ENCODE measurements at places on chromosomes 13 and 19.

DNA sequence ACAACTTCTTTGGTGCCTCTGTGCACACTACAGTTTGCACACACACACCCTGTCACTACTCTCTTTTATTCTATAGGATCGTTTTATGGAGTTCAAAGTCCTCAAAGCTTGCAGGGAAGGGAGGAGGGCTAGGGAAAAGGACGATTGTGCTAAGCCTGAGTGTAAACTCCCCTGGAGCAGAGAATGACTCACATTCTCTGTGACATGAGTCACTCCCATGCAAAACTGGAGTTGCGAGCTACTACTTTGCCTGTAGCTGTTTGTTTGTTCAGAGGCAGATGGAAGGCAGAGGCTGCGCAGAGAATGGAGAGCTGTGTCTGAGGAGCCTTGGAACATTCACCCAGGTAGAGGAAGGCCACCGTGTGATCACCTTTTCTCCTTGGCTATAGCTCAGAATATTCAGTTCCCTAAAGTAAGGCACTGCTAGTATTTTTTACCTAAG, 80.5 kb upstream of the MBNL2 start:
- peak; percentile 3 for DNase-seq

- DNase-seq, result no peak
These were observed 118.8 kb downstream of the EFNB2 start for GRCh38 chr13:106416645-106417044.

- no peak for DNase-seq
These were observed 21.7 kb upstream of the ZNF429 start for GRCh38 chr19:21483589-21484170.

DNA sequence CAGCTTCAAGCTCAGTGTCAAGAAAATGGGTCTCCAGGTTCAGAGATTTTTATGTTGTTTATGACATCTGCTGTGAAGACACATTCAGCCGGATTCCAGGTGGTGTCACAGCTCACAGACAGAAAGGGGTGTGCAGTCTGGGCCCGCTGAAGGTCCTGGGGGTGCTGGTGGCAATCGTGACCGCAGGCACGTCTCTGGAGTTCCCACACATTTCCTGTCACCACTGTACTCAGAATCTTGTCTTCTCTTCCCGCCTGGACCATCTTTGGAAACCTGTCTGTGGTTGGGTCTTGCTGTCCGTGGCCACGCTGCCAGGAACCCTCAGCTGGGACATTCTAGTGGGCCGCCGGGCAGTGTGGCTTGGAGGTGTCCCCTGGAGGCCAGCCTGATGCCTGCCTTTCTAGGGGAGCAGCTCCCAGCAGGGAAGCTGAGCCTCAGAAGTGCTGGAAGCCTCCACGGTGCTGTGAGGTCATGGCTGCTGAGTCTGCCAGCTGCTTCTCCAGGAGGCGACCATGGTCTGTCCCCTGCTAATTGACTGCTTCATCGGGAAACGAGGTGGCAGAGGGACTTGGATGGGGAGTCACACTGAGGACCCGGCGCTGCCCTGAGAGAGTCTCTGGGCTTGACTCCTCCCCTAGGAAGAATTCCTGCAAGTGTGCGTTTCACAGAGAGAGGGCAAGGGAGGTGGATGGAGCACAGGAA, 3.7 kb downstream of the TEX29 start:
- no peak for DNase-seq

GRCh38 chr19:38993271-38993670, 17.7 kb upstream of the FBXO17 start:
- no peak for DNase-seq

GRCh38 chr19:28026636-28027035, 1186.3 kb downstream of the UQCRFS1 start:
- no peak for DNase-seq

Data from esophagus squamous epithelium (tissue), 5 donors.